SW 1271 (cell line): ENCODE measurements at places on chromosomes 4 and X.

DNA sequence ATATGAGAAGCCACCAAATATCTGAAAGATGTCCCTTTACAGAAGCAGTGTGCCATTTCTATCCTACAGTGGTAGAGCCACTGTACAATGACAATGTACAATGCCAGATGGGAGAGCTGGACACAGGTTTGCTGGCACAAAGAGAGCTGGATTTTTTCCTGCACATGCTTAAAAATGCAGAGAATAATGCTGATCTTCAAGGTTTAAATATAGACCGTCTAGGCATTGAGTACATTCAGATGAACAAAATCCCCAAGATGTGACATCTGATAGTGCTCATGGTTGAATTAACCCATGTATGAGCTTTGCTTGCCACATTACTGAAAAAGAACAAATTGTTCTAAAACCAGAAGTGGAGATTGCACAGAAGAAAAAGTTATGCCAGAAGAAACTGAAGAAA is 11.7 kb downstream of the ADGRL3 start:
- DNase-seq = no peak

DNA sequence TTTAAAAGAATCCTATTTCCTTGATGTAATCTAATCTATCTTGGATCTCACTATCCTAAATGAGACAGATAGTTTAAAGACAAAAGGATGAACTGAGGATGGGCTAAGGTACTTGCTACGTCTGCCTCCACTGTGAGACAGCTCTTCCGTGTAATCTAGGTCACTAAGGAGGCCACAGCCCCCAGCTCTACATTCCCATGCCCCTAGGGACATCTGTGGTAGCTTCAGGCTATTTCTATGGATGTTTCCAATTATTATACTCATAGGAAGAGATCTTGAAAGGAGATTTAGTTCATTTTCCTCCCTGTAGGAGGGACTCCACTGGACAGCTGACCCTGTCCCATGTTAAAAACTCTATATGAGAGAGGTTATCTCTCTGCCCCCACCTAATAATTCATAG is 140.8 kb upstream of the TRPC5 start:
- DNase-seq = no peak

- no peak for DNase-seq
Measured at GRCh38 chr4:16492872-16493271, 266.6 kb upstream of the TAPT1 start.

DNA sequence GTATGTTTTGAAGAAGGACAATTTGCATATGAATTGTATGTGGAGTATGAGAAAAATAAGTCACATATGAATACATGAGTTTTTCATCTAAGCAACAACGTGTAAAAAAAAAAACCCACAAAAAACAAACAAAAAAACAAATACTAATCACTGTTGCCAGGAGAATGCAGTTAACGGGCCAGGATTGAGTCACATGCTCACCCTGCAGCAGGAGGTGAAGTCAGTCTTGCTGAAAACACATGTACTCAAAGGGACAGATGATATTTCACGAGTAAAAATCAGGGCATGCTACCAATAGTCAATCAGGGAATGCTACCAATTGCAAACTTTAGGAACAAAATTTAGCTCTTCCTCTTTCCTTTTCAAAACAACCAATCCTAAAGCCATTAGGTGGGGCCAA is 10.4 kb upstream of the DCLK2 start:
- DNase-seq = no peak

DNA sequence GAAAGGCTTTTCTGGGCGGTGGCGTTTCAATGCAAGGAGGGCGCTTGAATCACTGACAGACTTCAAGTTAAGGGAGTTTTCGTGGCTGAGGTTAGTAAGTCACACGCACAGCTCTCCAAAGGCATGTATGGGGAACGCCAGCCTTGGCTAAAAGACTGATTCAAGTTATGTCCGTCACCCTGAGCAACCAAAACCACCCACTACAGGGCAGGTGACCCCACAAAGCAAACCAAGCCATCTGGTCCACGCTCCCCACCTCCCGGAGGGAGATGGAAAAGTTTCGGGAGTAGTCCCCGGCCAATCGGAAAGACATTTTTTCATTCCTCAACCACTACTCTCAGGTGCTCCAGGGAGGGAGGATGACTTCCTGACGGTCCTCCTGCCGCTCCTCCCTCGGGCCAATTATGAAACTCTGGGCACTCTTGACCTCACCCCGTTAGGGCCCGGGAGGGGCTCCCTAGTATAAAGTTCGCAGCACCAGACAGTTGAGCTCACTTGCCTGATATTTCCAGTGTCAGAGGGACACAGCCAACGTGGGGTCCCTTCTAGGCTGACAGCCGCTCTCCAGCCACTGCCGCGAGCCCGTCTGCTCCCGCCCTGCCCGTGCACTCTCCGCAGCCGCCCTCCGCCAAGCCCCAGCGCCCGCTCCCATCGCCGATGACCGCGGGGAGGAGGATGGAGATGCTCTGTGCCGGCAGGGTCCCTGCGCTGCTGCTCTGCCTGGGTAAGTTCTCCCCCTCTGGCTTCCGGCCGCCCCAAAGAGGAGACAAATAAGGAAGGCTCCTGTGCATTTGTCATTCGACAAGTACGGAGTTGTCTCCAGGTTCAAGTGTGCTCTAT is at the start of gene EREG:
Gene EREG, plus strand, starts transcription at position 494 of the 840 bp plus-strand sequence. Its CDS starts 164 bp downstream, at position 658.
- DNase-seq = no peak

DNA sequence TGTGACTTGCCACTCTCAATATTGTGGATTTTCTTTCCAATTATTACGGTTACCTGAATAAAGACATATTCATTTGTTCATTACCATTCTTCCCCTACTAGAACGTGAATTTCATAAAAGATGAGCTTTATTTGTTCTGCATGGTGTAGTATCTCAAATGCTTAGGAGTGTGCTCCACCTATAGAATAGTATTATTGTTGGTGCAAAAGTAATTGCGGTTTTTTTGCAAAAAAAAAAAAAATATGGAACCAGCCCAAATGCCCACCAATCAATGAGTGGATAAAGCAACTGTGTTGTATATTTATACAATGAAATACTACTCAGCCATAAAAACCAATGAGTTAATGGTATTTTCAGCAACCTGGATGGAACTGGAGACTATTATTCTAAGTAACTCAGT is 525.5 kb upstream of the PRKX start:
- no peak for DNase-seq

DNA sequence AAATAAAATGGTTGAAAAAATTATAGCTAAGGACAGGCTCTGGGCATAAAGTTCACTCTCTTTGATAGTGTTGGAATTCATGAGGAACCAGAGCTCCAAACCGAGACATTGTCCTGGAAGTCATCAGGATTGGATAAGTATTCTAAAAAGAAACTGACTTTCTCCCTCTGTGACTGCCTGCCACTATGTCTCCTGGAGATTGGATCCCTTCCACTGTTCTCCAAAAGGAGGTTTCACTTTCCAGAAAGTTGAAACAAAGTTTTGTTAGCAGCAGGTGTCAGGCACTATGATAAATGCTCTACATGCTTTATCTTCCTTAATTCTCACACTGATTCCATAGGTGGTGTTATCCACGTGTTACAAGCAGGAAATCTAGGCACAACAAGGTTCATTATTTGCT is 16.8 kb downstream of the BANK1 start:
- DNase-seq = no peak

DNA sequence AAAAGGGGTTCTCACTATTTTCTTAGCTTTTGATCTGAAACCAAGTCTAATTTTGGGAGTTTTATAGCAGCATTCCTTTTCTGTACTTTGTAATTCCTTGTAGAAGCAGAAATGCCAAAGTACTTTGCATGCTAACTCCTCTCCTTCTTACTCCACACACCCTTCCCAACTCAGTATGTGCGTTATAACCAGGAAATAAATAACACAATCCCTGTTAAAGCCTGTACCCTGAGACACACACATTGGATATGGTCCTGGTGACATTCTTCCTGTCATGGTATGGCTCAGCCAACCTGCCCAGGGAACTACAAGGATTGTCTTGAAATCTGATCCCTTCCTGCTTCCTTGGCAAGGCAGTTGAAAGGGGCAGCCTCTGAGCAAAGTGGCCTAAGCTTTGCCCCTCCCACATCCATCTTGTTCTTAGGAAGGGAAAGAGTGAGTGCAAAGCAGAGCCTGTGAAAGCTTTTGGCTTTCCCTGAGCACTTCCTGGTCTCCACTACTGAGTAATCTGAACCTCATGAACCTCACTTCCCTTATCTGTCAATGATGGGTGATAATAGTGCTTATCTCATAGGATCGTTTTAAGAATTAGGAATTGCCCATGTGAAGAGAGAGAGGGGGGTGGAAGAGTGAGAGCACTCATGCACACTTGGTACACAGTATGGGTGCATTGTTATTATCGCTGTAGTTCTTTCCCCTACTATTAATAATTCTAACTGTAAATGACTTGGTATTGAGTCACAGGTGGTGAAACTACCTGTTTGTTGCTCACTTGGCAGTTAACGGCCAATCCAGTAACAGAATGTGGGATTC is 109.3 kb downstream of the AFF2 start:
- no peak for DNase-seq

- DNase-seq = no peak
Measured at GRCh38 chr4:36189511-36190226, 54.6 kb downstream of the ARAP2 start.

- DNase-seq = no peak
Measured at GRCh38 chrX:25226151-25226550, 210.4 kb upstream of the ARX start.

DNA sequence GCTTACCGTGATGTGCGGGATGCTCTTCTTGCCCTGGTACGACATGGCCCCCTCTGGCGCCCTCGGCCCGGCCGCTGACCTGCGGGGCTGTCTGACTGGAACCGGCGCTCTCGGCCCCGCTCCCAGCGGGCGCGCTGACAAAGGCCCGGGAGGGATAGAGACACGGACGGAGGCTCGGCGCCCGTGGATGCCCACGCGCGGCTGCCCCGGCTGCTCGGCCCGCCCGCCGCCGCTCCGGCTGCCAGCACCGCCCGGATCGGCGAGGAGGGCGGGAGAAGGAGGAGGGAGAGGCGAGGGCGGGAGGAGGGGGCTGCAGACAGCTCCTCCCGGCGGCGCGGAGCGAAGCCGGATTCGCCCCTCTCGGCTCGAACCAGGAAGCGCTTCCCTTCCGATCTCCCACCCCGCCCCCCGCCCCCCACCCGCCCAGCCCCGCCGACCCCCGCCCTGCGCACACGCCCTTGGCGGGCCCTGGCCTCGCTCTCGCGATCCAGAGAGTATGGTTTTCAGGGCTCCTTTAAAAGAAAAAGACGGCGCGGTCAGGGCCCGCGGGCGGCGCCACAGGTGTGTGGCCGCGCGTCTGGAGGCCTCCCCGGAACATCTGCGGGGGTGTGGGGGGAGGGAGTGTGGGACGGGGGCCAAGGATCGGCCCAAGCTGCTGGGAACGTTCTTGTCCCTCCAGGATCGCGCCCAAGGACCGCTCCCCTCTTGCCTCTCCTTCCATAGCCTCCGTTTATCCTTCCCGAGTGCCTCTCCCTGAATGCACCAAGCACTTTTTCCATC is 4.5 kb downstream of the CRMP1 start:
- no peak for DNase-seq

GRCh38 chr4:37653601-37654000 is 32.6 kb downstream of the RELL1 start:
- DNase-seq = peak; percentile 24

- DNase-seq = no peak
Measured at GRCh38 chrX:153688911-153689590, 1.3 kb downstream of the SLC6A8 start.

DNA sequence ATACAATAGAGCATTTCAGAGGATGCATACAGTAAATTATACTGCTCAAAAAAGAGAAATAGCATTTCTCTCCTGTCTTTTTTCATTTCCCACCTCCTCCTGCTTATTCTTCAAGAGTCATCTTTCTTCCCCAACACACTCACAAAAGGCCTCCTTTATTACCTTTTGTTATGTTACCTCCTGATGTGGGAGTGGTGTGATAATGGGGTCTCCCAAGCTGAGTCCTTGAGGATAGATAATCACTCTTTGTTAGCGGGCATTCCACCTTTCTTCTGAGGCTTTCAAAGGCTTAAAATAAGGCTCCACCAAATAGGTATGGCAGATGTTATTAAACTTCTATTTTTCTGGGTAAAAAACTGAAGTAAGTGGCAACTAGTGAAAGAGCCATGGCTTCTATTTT is 159.8 kb downstream of the CPEB2 start:
- no peak for DNase-seq

DNA sequence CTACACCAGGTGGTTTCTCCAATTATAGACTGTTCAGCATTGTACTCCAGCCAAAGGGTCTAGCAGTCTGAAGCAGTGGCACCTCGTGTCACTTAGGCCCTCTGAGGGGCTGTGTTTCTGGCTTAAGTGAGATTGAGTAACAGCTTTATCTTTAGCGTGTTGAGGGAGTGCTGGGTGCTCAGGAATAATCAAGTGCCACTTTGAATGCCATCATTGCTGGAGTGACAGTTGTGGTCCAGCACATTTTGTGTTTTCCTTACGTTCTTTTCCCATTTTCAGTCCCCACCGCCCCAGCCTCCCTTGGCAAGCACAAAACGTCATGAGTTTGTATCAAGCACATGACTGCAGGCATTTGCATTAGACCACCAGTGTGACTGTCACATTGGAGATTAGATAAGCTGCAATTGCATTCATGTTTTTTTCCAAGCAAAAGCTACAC is 58.7 kb downstream of the FNIP2 start:
- DNase-seq = no peak

DNA sequence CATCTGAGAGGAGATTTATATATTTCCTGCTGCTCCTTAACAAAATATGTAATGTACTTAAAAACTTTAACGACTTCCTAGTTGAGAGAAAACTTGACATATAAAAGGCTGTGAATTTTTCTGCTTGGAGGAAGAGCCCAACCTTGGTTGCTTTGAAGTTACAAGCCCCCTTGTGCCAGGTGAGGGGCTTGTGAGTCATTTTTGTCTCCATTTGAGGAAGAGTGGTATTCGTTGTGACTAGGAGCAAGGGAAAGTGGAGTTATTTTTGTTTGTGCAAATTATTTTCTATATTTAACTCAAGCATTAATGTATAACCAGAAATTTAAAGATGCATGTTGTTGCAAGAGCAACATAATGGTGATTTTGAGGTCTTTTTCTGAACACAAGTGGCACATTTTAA is 99.0 kb upstream of the DDX3X start:
- DNase-seq = no peak

- DNase-seq = no peak
Measured at GRCh38 chr4:89364541-89364940, 56.9 kb upstream of the GPRIN3 start.

DNA sequence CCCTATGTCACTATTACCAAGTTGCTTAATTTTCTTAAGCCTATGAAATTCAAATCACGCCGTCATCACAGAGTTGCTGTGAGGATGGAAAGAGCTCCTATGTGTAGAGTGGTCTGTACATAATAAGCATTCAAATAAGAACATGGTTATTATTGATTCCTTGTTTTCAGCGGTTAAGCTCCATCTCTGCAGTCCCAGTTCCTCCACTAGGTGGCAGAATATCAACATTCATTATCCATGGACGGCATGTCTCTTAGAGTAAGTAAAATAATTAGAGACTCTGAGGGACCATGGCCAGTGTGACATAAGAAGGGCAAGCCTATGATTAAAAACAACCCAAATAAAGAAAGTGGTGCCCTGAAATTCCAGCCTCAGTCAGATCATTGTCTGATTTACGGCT is 132.5 kb upstream of the NHS start:
- DNase-seq = no peak

GRCh38 chr4:7197910-7198309 is 5.6 kb downstream of the SORCS2 start:
- no peak for DNase-seq
